ENCODE measurements at places on chromosomes 3 and 15.

DNA sequence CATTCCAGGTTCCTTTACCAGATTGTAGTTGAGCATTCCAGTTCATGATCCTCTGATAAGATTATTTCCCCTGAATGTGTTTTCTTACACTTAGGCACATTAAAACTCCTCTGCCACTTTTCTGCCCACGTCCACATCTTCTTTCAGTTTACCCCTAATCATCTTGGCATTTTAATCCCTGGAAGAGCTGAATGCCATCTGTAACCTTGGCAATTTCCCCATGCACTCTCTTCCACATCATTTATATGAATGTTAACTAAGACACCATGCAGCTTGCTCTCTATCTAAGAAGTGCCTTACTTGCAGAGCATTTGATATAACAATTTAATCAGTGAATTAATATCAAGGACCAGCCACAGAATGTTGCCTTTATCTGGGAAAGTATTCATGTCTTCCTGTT lies 25.8 kb downstream of the TIMP4 start:
- DNase-seq: no peak

GRCh38 chr3:23611737-23612295 lies 193.9 kb upstream of the UBE2E1 start:
- DNase-seq: no peak

DNA sequence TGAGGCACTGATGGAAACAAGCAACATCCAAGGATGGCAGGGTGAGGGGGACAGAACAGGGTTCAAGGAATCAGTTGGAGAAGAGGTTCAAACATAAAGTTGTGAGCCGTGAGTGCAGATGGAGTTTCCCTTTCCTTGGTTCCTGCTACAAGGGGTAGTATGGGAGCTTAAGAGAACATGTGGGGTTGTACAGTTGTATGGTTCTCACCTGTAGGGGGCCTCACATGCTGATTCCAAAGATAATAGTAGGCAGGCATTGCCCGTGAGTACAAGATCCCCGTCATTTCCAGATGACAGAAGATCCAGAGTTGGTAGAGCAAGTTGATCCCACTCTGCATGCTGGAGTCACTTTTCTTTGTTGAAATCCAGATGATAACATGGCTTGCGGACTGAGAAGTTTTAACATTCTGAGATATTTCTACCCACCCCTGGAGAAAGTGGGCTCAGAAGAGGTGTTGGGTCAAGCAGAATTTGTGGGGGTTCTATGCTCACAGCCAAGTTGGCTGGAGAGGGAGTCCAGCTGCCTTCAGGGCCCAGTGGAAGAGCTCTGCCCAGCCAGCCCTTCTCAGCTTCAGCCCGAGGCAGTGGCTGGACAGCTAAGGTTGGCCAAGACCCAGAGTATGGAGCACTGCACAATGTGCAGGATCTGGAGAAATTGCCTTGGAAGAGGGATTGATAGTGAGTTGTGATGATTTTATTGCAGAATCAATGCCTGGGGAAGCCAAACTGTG lies 141.8 kb downstream of the THSD4 start:
- DNase-seq: no peak

DNA sequence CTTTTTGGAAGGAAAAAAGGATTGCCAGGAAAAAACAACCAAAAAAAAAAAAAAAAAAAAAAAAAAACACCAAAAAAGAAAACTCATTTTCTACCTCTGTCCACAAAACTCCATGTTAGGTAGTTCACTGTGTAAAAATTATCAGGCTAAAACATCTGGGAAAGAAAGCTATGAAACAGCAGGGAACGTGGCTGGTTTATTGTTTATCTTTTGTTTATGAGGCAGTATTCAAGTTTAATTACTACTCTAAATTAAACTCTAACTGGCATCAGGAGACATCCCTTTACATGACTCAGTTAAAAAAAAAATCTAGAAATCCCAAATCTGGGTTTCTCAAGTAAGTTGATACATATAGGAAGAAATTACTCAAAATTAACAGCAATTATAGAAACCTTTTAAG lies 21.8 kb downstream of the MEIS2 start:
- no peak for DNase-seq
